ENCODE measurements at places on chromosomes 11 and 22.

GRCh38 chr22:32475468-32476010 lies 928 bp downstream of the FBXO7 start:
- DNase-seq: no peak

DNA sequence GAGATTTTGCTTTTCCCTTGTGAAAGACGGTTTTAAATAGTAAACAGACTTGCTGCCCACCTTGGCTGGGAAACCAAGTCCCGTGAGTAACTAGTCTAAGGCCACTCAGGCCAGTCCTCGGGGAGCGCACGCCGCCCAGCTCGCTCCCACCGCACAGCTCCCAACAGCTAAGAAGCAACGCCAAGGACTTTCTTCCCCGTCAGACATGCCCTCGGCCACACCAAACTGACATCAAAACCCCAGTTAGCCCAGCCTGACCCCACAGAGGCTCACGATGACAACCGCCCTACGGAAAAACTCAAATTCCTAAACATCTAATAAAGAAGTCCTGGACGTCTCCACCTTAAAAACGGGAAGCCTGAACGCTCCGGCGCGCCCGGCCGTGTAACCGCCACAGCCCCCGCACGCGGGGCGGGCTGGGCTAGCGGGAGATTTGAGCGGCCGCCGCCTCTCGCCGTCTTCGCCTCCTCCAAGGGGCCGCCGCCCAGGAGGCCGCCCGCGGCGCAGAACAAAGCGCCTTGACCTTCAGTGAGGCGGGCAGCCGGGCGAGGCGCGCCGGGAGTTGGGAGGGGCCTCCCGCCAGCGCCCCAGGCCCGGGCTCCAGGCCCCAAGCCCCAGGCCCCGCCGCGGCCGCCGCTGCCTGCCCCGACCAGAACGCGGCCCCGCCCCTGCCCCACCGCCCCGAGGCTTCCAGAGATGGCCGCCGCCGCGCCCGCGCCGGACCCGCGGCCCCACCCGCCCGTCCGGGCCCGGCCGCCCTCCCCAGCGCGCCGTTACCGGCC lies 486 bp downstream of the NAP1L4 start:
- no peak for DNase-seq

GRCh38 chr22:44975427-44976262 lies 34.2 kb downstream of the PHF21B start:
- DNase-seq: no peak

DNA sequence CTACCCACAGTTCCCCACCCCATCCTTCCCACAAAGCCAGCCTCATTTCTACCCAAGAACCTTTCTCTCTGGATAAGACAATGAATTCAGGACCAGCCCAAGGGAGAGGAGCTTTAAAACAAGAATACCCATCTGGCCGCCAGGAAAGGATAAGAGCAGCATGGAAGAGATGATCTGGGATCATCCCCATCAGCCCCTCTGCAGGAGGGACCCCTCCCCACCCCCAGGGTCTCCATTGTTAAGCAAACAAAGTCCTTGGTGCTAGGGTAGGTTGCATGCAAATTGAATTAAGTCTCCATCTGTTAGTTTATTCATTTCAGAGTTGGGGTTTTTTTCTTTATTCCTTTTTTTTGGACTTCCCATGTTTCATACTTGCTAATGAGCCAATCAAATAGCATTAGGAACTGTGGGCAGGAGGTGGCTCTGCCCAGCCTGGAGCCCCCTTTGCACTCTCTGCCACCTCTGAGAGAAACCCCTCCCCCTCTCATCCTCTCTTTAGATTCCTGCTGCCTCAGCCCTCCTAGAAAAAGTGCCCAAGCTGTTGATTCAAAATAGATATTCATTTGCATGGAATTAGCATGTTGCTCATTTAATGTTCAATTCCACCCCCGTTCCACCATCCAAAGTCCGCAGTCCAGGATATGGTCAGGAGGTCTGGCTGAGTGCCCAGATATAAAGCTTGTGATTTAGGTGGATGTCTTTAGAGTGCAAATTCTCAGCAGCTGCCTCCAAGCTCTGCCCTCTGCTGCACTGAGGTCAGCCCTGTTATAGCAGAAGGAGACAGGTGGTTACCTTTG lies 138.5 kb upstream of the NCAM1 start:
- DNase-seq: no peak

DNA sequence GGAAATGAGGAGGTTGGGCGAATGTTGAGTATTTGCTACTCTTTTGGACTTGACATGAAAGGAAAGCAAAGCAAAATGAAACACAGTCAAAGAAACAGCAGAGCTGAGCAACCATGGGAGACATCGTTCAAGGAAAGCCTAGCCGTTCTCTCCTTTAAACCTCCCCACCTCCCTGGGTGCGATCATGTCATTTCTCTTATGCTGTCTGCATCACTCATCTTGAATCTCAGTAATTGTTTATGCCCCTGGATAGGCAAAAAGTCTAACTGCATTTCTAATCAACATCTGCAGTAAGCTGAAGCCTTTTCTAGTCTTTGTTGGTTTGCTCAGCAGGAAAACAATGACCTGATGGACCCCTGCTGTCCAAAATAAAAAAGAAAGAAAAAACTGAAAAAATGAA lies 107.0 kb downstream of the MSANTD4 start:
- DNase-seq: no peak

- DNase-seq: no peak
Measured at GRCh38 chr22:44337678-44338004, 24.9 kb upstream of the SHISAL1 start.
